CD4-positive, alpha-beta T cell treated with Interleukin-17A for 4 hours (primary cell): ENCODE measurements at places on chromosomes 13 and 19.
A peak's percentile ranks its signal among the peaks of the same experiment; 100 is the strongest.

- DNase-seq, result peak; percentile 76
These were observed 25.8 kb upstream of the MAP3K10 start for GRCh38 chr19:40165362-40165937.

DNA sequence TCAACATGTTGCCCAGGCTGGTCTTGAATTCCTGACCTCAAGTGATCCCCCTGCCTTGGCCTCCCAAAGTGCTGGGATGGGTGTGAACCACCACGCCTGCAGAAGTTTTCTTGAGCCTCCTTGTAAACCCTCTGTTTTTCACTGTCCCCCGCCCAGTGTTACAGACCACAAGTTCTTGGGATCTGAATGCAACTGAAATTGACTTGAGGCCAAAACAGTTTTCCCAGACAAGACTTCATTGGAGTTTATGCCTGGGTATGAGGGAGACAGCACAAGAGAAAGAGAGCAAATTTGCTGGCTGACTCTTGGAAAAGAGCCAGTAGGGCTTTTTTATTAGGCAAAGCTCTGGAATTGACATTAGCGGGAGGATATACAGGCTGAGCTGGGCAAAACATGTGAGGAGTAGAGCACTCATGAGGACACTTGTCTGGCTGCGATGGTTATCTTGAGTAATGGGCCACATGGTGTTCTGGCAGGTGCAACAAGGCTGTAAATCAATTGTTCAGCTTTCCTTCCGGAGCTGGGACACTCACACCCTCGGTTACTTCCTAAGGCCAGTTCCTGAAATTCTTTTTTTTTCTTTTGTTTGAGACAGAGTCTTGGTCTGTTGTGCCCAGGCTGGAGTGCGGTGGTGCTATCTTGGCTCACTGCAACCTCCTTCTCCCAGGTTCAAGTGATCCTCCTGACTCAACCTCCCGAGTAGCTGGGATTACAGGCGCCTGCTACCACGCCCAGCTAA is 12.7 kb upstream of the HNRNPL start:
- DNase-seq, result no peak

DNA sequence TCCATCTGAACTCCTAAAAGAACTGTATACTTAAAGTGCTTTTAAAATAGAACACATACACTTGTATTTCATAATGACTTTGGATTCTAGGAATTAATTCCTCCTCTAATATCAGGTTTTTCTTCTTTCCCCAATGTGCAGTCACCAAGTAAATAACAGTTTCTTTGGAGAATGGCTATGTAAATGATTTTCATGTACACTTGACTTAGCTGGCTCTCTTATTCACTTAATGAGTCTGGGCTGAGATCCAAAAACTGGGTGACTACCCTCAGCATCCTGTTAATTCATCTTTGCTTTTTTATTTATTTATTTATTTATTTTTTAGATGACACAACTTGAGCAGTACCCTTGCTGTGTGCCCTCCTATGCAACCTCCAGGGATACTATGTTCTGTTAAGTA is 1003.7 kb downstream of the SLITRK1 start:
- no peak for DNase-seq

DNA sequence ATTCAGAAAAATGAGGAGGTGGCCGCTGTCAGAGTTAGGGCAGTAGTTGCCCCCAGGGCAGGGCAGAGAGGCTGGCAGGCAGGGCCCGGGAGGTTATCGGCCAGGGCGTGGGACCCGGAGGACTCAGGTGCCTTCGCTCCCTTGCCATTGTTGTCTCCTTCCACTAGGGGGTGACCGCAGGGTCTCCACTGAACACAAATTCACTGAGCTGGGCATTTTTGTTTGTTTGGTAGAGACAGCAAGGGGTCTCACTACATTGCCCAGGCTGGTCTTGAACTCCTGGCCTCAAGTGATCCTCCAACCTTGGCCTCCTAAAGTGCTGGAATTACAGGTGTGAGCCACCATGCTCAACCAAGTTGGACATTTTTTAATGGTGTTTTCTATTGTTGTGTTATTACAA is 25.1 kb downstream of the CARS2 start:
- DNase-seq, result peak; percentile 32

DNA sequence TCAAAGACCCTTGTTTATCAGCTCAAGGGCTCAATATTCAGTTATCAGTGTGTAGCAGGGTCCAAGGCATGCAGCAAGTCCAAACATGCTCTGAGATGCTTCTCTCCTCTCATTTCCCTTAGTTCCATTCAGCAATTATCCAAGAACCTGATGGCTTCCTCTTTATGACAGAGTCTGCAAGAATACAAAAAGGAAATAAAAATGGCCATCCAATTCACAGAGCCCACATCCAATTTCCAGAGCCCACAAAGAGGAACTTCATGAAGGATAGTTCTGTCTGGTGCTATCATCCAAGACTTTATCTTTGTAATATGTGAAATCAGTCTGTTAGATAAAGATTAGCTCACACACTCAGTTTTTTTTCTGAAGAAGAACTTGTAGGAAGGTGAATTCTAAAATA is 217.2 kb downstream of the LACC1 start:
- no peak for DNase-seq

GRCh38 chr13:34748596-34748995 is 193.5 kb upstream of the NBEA start:
- no peak for DNase-seq

GRCh38 chr13:100544866-100545683 is 43.5 kb downstream of the GGACT start:
- DNase-seq, result no peak

DNA sequence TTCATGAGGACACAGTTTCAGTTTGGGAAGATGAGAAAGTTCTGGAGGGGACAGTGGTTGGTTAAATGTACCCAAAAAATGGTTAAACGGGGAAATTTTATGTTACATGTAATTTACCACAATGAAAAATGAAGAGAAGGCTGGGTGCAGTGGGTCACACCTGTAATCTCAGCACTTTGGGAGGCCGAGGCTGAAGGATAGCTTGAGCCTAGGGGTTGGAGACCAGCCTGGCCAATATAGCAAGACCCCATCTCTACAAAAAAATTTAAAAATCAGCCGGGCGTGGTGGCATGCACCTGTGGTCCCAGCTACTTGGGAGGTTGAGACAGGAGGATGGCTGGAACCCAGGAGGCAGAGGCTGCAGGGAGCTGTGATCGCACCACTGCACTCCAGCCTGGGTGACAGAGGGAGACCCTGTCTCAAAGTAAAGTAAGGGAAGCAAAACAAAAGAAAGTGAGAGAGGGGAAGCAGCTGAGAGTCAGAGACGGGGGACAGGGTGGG is 17.2 kb downstream of the GNG7 start:
- DNase-seq, result no peak

- no peak for DNase-seq
These were observed 15.5 kb upstream of the CABP5 start for GRCh38 chr19:48059331-48059730.

DNA sequence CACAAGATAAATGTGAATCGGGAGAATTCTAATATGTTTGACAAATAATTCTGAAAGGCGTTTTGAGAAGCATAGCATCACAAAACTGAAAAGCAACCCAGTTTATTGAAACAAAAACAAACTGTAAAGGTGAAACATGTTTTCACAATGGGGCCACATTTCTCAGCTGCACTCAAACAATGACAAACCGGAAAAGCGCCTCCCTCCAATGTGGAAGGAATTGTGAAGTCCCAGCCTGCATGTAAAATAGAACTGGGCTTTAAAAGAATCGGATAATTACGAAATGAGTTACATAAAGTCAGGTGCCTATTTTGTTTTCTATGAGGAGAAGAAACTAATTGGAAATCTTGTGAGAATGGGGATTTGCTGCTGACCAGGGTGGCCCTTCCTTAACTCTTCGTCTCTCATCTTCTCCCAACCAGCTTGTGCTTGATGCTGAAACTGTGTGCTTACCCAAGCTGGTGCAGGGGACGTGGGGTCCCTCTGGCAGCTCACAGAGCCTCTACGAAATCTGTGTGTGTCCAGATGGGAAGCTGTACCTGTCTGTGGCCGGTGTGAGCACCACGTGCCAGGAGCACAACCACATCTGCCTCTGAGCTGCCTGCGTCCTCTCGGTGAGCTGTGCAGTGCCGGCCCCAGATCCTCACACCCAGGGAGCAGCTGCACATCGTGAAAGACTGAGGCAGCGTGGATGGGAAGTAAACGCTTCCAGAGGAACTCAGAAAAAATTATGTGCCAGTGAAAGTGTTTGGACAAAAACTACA is 109.4 kb downstream of the SACS start:
- no peak for DNase-seq

DNA sequence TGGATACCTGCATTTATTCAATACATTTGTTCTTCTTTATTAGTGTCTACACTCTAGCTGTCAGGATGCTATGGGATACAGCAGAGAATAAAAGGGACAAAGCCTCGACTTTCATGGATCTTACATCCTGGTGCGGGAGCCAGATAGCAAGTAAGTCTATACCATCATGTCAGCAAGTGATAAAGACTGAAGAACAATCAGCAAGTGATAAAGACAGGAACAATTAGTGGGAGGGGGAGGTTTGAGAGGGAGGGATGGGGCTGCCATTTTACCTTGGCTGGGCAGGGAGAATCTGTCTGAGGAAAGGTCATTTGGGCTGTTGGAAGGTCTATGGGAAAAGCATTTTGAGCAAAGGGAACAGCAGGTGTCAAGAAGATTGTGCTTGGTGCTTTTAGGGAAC is 2.6 kb upstream of the UBE2S start:
- no peak for DNase-seq

DNA sequence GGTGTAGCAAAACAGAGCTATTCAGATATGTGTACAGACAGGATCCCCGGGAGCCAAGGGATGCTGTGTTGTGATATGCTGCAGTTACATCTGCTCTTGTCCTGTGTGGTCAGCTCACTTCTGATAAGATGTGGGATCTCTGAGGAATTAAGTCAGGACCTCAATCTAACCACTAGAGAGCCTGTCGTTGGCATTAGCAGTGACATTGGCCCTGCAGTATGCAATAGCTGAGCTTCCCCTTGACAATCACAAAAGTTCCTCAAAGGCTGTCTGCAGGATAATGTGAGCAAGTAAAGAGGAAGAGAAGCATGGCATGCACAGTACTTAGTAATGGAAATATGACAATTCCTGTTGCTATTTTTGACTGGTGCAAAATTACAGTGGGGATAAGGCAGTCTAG is 203.4 kb upstream of the MIR17HG start:
- no peak for DNase-seq
